Keratinocyte (primary cell): ENCODE measurements at places on chromosomes 12 and 14.

DNA sequence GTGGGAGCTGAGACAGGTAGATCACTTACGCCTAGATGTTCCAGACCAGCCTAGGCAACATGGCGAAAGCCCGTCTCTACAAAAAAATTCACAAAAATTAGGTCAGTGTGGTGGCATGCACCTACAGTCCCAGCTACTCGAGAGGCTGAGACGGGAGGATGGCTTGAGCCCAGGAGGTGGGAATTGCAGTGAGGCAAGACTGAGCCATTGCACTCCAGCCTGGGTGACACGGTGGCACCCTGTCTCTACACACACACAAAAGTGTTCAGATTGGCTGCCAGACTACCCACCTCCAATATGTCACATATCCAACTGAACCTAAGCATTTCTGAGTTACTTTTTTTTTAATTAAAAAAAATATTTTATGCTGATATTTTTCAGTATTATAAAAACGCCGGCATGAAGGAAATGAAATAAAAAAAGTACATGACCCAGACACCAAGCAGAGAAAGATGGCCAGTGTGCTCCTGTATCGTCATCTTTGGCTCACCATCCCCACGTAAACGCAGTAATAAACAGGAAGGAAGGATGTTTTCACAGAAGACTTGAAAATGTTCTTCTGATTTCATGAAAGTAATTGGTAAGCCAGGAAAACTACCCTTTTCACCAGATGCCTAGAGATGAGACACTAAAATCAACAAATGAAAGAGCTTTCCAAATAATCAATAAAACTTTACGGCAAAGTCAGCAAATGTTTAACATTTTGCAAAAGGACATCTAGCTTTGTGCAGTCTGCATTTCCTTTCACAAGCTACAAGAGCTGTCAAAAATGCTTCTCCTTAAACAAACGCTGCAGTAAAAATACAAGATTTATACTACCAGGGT lies 26.4 kb downstream of the CDC42BPB start:
- no peaks in the 10 kb centered on the region for H3K36me3 ChIP-seq
- no peaks in the 10 kb centered on the region for H3K27me3 ChIP-seq
- no peak overlapping the region for H3K27ac ChIP-seq
- DNase-seq, result no peak

DNA sequence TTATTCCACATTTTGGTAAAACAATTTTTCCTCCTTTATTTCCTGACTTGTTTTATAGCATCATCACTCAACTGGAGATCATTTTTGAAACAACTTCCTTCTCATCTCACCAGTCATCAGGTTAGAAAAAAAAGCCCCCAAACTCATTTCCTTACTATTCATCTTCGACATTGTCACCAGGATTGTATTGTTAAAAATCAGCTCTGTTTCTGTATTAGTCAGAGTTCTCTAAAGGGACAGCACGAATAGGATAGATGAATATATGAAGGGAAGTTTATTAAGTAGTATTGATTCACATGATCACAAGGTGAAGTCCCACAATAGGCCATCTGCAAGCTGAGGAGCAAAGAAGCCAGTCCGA lies 392.6 kb downstream of the FUT8 start:
- no peak for DNase-seq
- no peaks in the 10 kb centered on the region for H3K36me3 ChIP-seq
- no peaks in the 10 kb centered on the region for H3K4me1 ChIP-seq
- peaks cover 4% of the 10 kb centered on the region for H3K27me3 ChIP-seq

- no peaks in the 10 kb centered on the region for H3K27me3 ChIP-seq
- DNase-seq, result no peak
- peaks cover 35% of the 10 kb centered on the region for H3K4me1 ChIP-seq
- H3K27ac ChIP-seq, result no peak overlapping the region
These were observed 5.2 kb downstream of the CCDC85C start for GRCh38 chr14:99598774-99599173.

GRCh38 chr14:64126548-64126947 lies 167.6 kb downstream of the ESR2 start:
- no peak for DNase-seq
- H3K36me3 ChIP-seq, result peaks cover 7% of the 10 kb centered on the region
- H3K4me1 ChIP-seq, result no peaks in the 10 kb centered on the region
- H3K27ac ChIP-seq, result no peak overlapping the region

DNA sequence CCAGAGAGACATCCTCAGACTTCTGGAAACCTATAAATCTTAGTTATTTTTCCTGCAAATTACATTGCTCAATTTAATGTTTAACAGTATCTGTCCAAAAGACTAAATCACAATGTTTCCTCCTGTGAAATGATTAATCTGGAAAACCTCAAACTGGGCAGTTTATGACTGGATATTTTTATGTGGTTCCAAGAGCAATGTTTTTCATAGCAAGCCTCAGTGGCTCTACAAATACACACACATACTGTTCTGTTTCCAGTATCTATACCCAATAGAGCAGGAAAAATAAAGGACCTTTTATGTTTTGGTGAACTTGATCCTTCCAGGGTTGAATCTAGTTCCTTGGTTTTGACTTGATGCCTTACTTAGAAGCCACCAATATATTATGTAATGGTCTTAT lies 9.2 kb downstream of the NID2 start:
- DNase-seq, result no peak
- H3K27ac ChIP-seq, result no peak overlapping the region
- H3K4me3 ChIP-seq, result no peak overlapping the region
- H3K27me3 ChIP-seq, result peaks cover 18% of the 10 kb centered on the region
- H3K36me3 ChIP-seq, result no peaks in the 10 kb centered on the region

DNA sequence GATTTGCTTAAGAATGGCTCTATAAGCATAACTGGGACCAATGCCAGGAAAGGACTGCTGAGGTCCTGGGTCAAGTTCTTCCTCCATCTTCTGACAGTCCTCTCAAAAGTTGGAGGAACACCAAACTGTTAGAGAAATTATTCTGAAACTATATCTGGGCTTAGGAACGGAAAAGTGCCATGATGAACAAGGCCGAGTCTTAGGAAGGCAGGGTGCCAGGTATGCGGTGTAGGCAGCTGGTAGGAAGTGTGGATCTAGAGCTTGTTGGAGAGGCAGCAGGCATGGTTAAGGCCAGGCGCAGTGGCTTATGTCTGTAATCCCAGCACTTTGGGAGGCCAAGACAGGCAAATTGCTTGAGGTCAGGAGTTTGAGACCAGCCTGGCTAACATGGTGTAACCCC lies 7.7 kb downstream of the GNPTAB start:
- no peaks in the 10 kb centered on the region for H3K36me3 ChIP-seq
- H3K27ac ChIP-seq, result no peak overlapping the region
- H3K27me3 ChIP-seq, result no peaks in the 10 kb centered on the region
- DNase-seq, result no peak
- peaks cover 6% of the 10 kb centered on the region for H3K4me1 ChIP-seq

GRCh38 chr14:94768141-94768520 lies 1.8 kb downstream of the GSC start:
- no peak for DNase-seq
- H3K4me3 ChIP-seq, result no peak overlapping the region
- no peak overlapping the region for H3K27ac ChIP-seq
- peaks cover 68% of the 10 kb centered on the region for H3K27me3 ChIP-seq
- H3K36me3 ChIP-seq, result no peaks in the 10 kb centered on the region
- peaks cover 7% of the 10 kb centered on the region for H3K4me1 ChIP-seq

GRCh38 chr14:80358112-80358511 lies 146.8 kb upstream of the DIO2 start:
- no peaks in the 10 kb centered on the region for H3K36me3 ChIP-seq
- H3K27ac ChIP-seq, result no peak overlapping the region
- H3K27me3 ChIP-seq, result no peaks in the 10 kb centered on the region
- DNase-seq, result no peak
- H3K4me3 ChIP-seq, result no peak overlapping the region

- H3K4me1 ChIP-seq, result no peaks in the 10 kb centered on the region
- no peak overlapping the region for H3K27ac ChIP-seq
- no peak overlapping the region for H3K4me3 ChIP-seq
- H3K36me3 ChIP-seq, result no peaks in the 10 kb centered on the region
- no peaks in the 10 kb centered on the region for H3K27me3 ChIP-seq
These were observed 24.9 kb upstream of the TMED2 start for GRCh38 chr12:123559468-123559867.

DNA sequence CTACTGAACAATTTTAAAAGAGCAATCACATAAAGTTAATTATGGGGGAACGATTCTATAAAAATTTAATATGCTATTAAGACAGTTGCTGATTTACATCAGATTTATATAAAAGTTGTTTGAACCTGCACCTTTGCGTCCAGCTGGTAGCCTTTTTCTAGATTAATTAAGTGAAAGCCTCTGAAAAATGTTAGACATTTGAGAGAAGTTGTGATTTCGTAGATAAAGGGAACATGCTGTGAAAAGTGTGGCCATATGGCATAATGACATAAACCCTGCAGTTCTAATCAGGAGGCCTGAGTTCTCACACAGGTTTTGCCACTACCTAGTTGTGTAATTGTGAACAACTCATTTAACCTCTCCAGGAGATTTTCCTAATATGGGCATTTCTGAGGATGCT lies 187.2 kb downstream of the TMTC2 start:
- H3K27ac ChIP-seq, result no peak overlapping the region
- H3K4me3 ChIP-seq, result no peak overlapping the region
- no peaks in the 10 kb centered on the region for H3K36me3 ChIP-seq
- H3K27me3 ChIP-seq, result no peaks in the 10 kb centered on the region
- no peaks in the 10 kb centered on the region for H3K4me1 ChIP-seq
- DNase-seq, result no peak
